ENCODE measurements at places on chromosomes 11 and 22. TPM values are rescaled to one million over a fixed set of nuclear protein-coding genes. Genes with fewer than 3 reads are reported as not detected.
A peak's percentile ranks its signal among the peaks of the same experiment; 100 is the strongest.

GRCh38 chr11:32962016-32962415, 53.7 kb upstream of the DEPDC7 start:
- H3K36me3 ChIP-seq: peaks cover 16% of the 10 kb centered on the region
- DNase-seq: no peak
- H3K4me1 ChIP-seq: no peaks in the 10 kb centered on the region
- H3K27me3 ChIP-seq: no peaks in the 10 kb centered on the region
- no peak overlapping the region for H3K27ac ChIP-seq
- no peak overlapping the region for H3K4me3 ChIP-seq

DNA sequence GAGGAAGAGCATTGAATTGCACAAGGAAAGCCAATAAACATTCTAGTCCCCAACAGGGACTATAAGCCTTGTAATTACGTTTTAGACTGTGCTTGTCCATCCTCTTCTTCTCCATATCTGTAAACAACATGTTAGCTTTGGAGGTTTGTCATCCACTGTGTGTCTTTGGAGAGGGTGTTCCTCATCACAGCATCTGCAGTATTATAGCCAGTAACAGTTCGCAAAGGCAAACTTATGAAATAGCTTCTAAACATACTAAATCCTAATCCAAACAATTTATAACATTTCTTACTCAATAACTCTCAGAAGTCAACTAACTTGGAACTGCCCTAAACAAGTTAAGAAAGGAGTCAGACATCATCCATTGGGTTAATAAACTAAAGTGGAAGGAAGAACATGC, 10.3 kb upstream of the BDNF start:
- no peak overlapping the region for H3K4me3 ChIP-seq
- no peak overlapping the region for H3K27ac ChIP-seq
- H3K27me3 ChIP-seq: no peaks in the 10 kb centered on the region
- no peak for DNase-seq
- H3K36me3 ChIP-seq: no peaks in the 10 kb centered on the region

DNA sequence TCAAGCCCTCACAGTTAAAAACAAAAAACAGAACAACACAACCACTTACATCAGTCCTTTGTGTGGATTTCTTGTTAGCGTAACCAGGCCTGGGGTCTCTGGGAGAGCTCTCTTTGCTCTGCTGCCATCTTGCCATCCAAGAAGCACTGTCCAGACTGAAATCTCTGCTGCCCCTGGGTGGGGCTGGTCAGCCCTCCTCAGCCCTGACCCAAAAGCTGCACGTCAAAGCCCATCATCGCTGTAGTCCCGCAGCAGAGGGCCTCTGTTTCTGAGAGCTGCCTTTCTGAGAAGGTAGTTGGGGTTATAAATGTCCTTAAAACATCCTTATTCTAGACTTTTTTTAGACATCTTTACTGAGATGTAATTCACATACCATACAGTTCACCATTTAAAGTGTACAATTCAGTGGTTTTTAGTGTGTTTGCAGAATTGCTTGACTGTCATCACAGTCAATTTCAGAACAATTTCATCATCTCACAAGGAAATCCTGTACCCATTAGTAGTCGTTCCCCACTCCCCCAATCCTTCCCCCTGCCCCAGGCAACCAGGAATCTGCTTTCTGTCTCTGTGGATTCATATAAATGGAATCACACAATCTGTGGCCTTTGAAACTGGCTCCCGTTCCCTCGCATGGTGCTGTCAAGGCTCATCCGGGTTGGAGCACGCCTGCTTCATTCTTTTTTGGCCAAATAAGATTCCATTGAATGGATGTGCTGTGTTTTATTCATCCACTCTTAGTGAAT, 94.9 kb downstream of the TBC1D22A start:
- DNase-seq: no peak
- no peak overlapping the region for H3K4me3 ChIP-seq
- H3K4me1 ChIP-seq: no peaks in the 10 kb centered on the region
- no peak overlapping the region for H3K27ac ChIP-seq

- no peak overlapping the region for H3K27ac ChIP-seq
- peaks cover 10% of the 10 kb centered on the region for H3K4me1 ChIP-seq
- H3K36me3 ChIP-seq: no peaks in the 10 kb centered on the region
- DNase-seq: no peak
- no peak overlapping the region for H3K4me3 ChIP-seq
Measured at GRCh38 chr22:26767351-26768155, 110.2 kb downstream of the MIAT start.

- no peak for DNase-seq
- H3K27me3 ChIP-seq: no peaks in the 10 kb centered on the region
- H3K4me1 ChIP-seq: peaks cover 16% of the 10 kb centered on the region
Measured at GRCh38 chr11:33478111-33478573, 221.0 kb downstream of the HIPK3 start.

DNA sequence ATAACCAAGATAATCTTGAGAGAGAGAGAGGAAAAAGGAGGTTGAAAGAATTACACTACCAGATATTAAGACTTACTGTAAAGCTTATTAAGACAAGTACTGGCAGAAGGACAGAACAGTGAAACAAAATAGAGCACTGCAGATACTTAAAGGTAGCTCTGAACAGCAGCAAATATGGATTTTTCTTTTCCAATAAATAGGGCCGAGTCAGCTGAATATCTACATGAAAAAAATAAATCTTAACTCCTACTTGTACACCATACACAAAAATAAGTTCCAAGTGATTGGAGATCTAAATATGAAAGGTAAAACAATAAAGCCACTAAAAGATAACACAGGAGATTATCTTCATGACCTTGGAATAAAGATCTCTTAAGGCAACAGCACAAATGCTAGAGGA, 12.4 kb downstream of the THAP12 start:
- peaks cover 8% of the 10 kb centered on the region for H3K36me3 ChIP-seq
- no peaks in the 10 kb centered on the region for H3K27me3 ChIP-seq
- no peak overlapping the region for H3K27ac ChIP-seq
- peaks cover 12% of the 10 kb centered on the region for H3K4me1 ChIP-seq
- H3K4me3 ChIP-seq: no peak overlapping the region
- DNase-seq: no peak

DNA sequence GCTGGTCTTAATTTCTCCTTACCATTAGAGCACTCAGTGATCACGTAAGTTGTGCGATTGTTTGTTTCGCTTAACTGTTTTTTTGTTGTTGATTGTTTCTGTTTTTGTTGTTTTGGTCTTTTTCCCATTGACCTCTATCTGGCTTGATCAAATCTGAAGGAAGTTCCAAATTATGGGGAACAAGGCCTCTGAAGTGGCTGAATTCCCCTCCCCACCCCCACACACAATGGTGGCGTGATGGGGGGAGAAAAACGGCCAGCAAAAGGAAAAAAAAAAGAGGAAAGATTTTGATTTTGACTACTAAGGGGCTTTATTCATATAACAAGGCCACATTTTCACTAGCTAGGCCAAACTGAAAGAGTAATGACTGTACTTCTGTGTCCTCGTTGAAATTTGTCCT, 53.6 kb downstream of the OSBPL5 start:
- no peak overlapping the region for H3K4me3 ChIP-seq
- no peak for DNase-seq
- no peaks in the 10 kb centered on the region for H3K27me3 ChIP-seq
- no peaks in the 10 kb centered on the region for H3K4me1 ChIP-seq

DNA sequence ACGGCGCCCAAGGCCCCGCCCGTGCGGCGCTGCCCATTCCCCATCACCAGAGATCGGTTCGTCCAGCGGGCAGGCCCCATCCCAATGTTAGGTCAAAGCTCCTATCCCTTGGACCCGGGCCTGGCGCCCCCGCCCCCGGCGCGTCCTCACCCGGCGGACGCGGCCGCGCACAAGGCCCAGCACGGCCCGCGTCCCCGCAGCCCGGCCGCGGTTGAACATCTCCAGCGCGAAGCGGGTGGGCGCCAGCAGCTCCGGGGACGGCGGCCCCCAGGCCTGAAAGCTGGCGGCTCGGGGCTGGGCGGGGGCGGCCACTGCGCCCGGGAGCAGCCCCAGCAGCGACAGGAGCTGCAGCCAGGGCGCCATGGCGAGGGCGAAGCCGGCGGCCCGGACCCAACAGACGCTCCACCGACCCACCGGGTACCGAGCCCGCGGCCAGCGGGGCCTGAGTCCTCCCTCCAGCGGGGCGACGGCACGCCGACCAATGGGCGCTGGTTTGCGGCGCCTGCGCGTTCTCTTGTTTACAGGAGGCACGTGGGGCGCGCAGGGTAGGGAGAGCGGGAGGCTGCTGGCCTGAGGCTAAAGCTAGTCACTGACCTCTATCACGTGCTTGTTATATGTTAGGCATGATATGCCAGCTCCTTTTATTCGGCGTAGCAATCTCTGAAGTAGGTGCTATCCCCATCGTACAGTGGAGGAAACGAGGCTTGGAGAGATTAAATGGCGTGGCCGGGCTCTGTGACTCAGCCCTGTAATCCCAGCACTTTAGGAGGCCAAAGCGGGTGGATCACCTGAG, at the start of gene CTSF:
Gene CTSF, minus strand, starts transcription at position 483 of the 793 bp plus-strand sequence. Its CDS starts 120 bp downstream, at position 363.
- peak within 1 kb of the TSS; percentile 56 for H3K4me3 ChIP-seq
- peaks cover 6% of the 10 kb centered on the region for H3K4me1 ChIP-seq
- H3K27ac ChIP-seq: no peak within 1 kb of the TSS
- no peaks in the 10 kb centered on the region for H3K27me3 ChIP-seq
- peak; percentile 58 for DNase-seq

Gene CALCA
- total RNA-seq: not detected

Gene JHY
- total RNA-seq: 3.6 TPM

DNA sequence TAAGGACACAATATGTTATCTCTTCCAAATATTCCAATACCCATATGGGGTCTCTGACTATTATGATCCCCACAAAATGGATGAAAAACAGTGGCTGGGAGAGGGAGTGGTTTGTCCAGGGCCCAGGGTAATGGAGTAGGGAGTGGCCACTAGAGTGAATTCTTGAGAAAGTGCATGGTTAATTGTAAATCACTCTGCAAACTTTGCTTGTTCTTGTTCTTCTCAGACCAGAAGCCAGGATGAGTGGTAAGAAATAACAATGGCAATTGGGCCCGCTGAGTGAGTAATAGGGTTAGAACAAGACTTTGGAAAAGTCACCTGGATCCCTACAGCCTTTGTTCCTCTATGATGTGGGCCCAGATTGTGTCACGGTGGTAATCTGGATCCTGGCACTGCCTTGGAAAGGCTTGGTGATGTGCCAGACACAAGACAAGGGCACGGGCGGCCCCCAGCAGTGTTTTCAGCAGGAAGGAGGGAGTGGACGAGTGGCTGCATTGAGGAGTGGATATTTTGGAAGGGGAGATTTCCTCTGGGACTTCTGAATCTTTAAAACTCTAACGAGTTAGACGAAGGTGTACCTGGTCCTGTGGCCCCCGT, 18.2 kb upstream of the KIRREL3 start:
- no peak overlapping the region for H3K4me3 ChIP-seq
- H3K4me1 ChIP-seq: no peaks in the 10 kb centered on the region
- no peak overlapping the region for H3K27ac ChIP-seq
- H3K36me3 ChIP-seq: no peaks in the 10 kb centered on the region

- H3K27me3 ChIP-seq: no peaks in the 10 kb centered on the region
- H3K27ac ChIP-seq: peak overlapping the region; percentile 93
- peaks cover 67% of the 10 kb centered on the region for H3K4me1 ChIP-seq
- no peaks in the 10 kb centered on the region for H3K36me3 ChIP-seq
- peak; percentile 74 for DNase-seq
Measured at GRCh38 chr11:10930972-10931760, 73.3 kb upstream of the ZBED5 start.

Gene FOLR2
- total RNA-seq: not detected

Gene NUP50
- total RNA-seq: 69.9 TPM

GRCh38 chr11:128890543-128891368, at the start of gene KCNJ5:
TSS of gene KCNJ5 (plus strand) at chr11:128891356. CDS start at chr11:128911274, 19,918 bp downstream.
- 0 out of 2 replicates have a peak, but pooled peaks cover 2% of the 10 kb centered on the region for H3K27me3 ChIP-seq
- H3K36me3 ChIP-seq: no peaks in the 10 kb centered on the region

DNA sequence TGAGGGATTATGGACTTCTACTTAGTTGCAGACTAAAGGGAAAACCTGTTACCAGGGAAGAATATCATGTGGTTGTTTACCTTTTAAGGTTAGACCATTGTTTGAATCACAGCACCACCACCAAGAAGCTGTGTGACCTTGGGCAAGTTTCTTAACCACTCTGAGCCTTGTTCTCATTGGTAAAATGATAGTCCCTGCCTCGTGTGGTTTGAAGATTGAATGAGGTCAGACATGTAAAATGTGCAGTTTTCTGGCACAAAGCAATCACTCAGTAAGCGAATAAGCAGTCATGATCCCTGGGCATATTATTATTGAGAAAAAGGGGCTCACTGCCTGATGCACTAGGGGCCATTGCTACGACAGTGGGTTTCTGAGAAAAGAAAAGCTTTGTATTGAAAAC, 28.3 kb downstream of the MOV10L1 start:
- H3K27me3 ChIP-seq: no peaks in the 10 kb centered on the region
- no peak overlapping the region for H3K27ac ChIP-seq

Gene APOL1
- total RNA-seq: not detected

- H3K36me3 ChIP-seq: peaks cover 1% of the 10 kb centered on the region
- H3K4me3 ChIP-seq: no peak overlapping the region
- no peak overlapping the region for H3K27ac ChIP-seq
- peaks cover 10% of the 10 kb centered on the region for H3K4me1 ChIP-seq
- no peak for DNase-seq
Measured at GRCh38 chr22:40401532-40401931, 31.1 kb downstream of the SGSM3 start.

Gene OR8D4
- total RNA-seq: not detected

GRCh38 chr11:62024936-62025486, 57.6 kb upstream of the FTH1 start:
- no peaks in the 10 kb centered on the region for H3K36me3 ChIP-seq
- no peak for DNase-seq
- H3K4me3 ChIP-seq: peak overlapping the region; percentile 14
- H3K4me1 ChIP-seq: peaks cover 23% of the 10 kb centered on the region

DNA sequence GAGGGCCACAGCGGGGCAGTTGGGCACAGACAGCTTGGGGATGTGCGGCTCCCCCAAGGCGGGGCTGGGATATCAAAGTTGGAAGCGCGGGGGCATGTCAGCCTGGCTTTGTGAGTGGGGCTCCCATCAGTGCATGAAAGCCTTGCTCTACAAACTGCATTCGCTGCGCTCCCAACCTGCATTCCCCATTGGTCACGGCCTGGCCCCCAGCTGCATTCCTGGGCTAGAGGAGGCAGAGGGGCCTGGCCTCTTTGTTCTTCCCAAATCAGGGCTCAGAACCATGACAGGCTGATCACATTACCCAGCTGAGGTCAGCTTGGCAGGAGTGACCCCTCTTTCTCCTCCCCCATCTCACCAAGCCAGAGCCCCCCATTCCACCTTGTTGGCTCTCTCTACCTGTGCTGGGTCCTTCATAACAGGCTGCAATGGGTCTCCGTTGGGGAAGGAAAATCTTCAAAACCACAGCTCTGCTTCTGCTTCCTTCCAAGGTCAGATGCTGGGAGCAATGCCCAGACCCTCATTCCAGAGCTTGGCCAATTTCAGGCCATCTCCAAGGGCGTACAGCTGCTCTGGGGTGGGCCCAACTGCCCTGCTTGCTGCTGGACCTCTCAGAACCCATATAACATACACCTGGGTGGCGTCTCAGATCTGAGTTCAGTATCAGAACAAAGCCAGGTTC, 38.7 kb upstream of the CDON start:
- DNase-seq: no peak
- no peak overlapping the region for H3K4me3 ChIP-seq
- H3K4me1 ChIP-seq: no peaks in the 10 kb centered on the region
- no peaks in the 10 kb centered on the region for H3K36me3 ChIP-seq
- no peak overlapping the region for H3K27ac ChIP-seq

- no peaks in the 10 kb centered on the region for H3K27me3 ChIP-seq
- no peaks in the 10 kb centered on the region for H3K4me1 ChIP-seq
- H3K36me3 ChIP-seq: no peaks in the 10 kb centered on the region
- DNase-seq: no peak
Measured at GRCh38 chr11:80315200-80315599, 874.4 kb upstream of the TENM4 start.

Gene MAPK12
- total RNA-seq: 22.4 TPM
